ENCODE measurements at places on chromosomes 13 and 19.

GRCh38 chr19:45113628-45114027 lies 20.6 kb downstream of the PPP1R37 start:
- no peak for DNase-seq

DNA sequence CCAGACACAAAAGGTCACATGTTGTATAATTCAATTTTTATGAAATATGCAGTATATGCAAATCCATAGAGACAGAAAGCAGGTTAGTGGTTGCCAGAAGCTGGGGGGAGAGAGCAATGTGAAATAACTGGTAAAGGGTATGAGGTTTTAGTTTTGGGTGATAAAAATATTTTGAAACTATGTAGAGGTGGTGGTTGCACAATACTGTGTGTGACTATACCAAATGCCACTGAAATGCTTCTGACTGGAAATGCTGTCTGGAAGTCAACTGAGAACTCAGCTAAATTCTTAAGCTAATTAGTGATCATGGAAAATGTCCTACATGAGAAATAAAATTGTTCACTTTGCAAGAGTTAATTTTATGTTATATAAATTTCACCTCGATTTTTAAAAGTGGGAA lies 65.3 kb upstream of the RXFP2 start:
- DNase-seq: no peak

GRCh38 chr19:55454787-55455243 lies 6.6 kb downstream of the ISOC2 start:
- peak; percentile 83 for DNase-seq

GRCh38 chr13:31927219-31927653 lies 104.3 kb upstream of the FRY start:
- no peak for DNase-seq

GRCh38 chr13:57698851-57699250 lies 67.3 kb downstream of the PCDH17 start:
- no peak for DNase-seq

All from WTC11 (cell line).